Stimulated activated CD8-positive, alpha-beta memory T cell treated with anti-CD3 and anti-CD28 coated beads, Interleukin-4, amount 100 ng/mL, for 24 hours (primary cell): ENCODE measurements at places on chromosomes 4 and X.

DNA sequence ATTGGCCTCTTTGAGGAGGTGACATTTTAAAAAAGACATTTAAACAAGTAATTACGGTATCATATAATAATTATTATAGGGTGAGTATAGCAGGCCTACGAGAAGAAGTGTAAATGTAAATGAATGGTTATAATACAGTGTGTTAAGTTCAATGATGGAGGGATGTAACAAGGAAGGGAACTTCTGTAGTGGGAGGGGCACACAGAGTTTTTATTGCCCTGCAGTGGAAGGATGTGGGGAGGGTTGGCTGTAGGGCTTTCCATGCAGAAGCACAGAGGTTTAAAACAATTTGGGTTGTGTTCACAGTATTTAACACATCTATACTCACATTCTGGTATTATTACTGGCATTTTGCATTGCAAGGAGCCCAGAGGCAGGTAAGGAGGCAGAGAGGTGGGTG lies 41.1 kb downstream of the AFF1 start:
- no peak for DNase-seq

- no peak for DNase-seq
Observed at GRCh38 chr4:88821522-88821921, 123.9 kb upstream of the NAP1L5 start.

DNA sequence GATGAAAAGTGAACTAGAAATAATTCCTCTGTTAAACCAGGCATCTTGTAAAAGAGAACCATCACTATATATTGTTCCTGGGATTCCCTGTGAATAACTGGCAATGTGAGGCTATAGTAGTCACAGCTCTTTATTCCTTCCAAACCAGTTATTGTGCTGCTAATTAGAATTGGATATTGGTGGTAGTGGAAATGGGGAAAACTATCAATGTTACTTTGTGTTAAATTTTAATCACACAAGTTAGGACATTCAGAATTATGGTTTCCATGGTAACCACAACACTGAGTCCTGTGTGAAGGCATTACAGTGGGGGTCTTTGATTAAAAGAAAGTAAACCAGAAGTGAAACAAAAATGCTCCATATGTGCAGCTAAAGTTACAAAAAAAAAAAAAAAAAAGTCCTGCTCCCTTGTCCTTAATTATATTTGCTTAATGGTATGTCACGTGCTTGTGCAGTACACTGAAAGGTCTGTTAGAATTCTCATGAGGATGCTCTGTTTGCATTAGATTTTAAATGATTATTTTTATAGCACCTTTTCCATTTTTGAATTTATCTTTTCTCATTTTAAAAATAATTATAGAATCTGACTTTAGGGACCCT lies 200.4 kb downstream of the ADGRL3 start:
- no peak for DNase-seq

GRCh38 chrX:24298191-24298590 lies 15.7 kb downstream of the SUPT20HL2 start:
- no peak for DNase-seq

DNA sequence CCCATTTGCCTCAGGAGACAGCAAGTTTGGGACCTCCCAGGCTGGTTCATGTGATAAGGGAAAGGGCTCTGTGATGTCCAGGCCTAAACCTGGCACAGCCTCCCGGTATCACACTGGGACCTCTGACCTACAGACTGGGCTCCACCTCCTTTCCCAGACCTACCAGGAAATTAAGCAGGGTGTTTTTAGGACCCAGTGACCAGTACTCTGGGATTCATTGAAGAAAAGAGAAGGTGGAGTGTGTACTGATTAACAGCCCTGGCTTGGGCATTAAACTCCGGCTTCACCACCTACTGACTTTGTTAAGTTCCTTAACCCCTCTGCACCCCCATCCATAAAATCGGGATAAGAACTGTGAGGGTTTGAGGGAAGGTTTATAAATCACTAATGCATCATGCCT lies 28.6 kb downstream of the ASB9 start:
- DNase-seq, result no peak

DNA sequence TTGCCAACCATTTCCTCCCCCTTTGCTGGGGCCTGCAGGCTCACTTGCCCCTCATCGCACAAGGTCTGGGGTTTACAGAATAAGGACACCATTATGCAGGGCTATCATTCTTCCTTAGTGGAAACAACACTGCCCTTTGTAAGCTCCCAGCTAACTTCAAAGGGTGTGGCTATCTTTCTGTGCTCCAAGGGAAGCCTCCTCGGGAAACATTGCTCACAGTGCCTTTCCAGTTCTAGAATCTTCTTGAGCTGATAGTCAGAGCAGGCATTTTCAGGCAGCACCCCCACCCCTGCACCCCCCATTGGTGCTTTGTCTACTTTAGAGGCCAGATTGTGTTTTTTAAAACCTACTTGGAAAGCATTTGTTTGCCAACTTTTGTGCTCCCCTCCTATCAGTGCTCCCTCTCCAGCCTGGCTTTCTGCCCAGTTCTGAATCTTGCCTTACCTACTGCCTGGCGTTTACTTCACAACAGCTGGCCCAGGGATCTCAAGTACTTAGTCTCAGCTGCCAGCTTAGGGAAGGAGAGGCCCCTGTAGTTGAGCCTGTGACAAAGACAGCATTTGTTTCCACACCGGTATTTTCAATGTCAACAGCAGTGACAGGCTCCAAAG lies 53.5 kb downstream of the PLAC1 start:
- no peak for DNase-seq

DNA sequence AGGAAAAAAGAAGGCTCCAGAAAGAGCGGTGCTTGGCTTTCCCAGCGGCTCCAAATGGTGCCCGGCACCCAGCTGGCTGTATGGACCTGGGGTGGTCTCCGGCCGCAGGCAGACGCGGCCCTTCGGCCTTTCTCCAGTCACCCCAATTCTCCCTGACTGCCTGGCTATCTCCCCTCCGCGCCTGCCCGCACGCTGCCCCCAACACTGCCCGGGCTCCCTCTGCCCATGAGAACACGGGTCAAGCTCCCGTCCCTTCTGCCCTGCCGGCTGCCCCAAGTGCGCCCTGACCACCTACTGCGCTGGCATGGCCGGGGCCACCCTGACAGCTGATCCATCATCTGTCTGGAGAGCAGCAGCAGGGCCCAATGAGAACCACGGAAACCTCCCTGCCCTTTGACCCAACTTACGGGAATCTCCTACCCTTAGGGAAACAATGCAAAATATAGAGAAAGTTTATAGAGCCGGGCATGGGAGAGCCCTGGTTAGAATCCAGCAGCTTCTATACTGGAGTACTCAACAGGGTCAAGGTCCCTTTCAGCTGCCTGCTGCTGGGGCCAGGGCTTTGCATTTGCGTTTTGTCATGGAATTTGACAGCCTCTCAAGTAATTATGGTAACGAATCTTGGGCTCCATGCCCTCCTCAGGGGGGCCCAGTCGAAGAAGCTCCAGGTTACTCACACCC lies 1.2 kb upstream of the FAM3A start:
- no peak for DNase-seq

DNA sequence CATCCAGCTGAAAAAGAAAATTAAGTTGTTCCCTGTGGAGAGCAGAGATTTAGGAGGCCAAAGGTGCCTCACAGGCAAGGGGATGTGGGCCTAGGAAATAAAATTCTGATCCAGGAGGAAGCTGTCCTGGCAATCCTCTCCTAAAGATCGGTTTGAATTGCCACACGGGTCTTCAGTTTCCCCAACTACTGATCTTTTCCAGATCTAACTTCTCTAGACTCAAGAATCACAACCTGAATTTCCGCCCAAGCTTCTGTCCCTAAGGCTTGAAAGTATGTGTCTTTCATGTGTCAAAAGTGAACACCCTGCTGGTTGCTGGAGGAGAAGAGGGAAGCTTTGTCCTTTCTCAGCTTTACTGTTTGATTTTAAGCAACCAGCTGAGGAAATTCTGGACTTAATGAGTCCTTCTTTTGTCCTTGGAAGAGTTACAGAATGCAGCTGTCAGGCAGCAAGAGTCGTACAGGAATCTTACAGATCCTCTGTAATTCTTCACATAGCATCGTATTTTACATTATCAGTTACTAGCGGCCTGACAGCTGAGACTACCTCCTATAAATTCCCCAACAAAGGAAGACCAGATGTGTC lies 93.8 kb downstream of the INPP4B start:
- DNase-seq, result no peak

DNA sequence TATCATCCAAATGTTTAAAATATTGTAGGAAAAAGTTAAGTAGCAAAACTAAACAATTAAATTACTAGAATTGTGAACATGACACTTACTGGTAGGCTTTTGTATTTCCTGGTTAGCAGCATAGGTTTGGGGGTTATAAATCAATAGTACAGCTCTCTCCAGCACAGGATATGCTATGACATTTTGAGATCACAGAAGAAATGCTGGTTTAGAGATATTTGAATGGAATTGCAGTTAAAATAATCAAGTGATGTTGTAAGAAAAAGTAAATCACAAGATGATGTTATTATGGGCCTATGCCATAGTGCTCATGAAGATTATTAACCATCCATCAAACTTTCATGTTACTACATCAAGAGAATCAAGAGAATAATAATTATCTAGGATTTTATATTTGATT lies 1079.9 kb upstream of the SLIT2 start:
- no peak for DNase-seq

DNA sequence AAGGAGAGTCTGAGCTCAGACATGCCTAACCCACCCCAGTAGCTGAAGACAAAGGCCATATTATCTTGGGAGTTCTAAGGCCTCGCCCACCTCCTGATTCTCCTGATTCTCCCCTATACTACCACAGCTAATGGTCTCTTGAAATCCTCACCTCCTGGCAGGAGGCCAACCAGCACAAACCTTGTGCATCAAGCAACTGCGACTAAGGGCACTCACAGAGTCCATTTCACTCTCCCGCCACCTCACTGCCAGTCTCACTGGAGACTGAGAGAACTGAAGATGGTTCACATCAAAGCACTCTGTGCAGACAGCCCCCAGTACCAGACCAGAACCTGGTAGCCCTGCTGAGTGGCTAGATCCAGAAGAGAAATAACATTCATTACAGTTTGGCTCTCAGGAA lies 102.1 kb upstream of the KLF8 start:
- DNase-seq, result no peak

GRCh38 chrX:7235071-7235470 lies 87.1 kb upstream of the PUDP start:
- no peak for DNase-seq

DNA sequence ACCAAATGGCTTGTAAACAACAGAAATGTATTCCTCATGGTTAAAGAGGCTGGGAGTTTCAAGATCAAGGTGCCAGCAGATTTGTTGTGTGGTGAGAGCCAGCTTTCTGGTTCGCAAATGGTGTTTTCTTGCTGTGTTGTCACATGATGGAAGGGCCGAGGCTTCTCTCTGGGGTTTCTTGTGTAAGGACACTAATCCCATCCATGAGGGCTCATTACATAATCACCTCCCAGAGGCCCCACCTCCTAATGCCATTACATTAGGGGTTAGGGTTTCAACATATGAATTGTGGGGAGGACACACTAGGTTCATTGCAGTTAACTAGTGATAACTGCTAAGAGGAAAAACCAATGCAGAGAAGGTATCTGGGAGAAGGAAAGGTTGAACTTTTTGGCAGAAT lies 103.5 kb upstream of the ENPEP start:
- DNase-seq, result no peak

DNA sequence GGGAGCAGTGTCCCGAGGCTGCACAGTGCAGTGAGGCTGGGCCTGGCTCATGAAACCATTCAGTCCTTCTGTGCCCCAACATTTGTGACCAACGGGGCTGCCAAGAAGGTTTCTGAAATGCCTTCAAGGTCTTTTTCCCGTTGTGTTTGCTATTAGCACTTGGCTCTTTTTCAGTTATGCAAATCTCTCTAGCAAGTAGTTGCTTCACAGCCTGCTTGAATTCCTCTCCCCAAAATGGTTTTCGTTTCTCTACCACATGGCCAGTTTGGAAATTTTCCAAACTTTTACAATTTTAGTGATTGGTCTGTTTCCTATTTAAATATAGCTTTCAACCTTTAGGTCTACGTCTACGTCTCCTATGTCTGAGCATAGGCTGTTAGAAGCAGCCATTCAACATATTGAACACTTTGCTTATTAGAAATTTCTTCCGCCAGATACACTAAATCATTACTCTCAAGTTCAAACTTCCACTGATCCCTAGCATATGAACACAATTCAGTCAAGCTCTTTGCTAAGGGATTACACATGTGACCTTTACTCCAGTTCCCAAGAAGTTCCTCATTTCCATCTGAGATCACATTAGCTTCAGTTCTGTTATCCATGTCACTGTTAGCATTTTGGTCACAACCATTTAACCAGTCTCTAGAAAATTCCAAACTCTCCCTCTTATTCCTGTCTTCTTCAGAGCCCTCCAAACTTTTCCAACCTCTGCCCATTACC lies 901.8 kb downstream of the GLUD2 start:
- no peak for DNase-seq

DNA sequence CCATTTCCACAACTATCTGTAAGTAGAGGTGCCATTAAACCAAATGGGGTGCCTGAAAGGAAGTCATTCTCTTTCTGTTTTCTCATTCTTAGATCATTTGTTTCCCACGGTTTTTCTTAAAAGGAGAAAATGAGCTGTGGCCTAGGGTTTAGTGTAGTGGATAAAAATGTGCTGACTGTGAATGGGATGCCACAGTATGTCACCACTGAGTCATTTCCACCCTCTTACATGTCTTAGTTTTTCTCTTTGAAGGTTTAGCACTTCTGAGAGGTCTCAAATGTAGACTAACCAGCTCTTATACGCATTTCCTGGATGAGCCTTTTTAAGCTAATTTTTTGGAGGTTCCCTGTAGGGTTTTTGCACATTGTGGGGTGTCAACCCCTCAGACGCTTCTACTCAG lies 244.5 kb upstream of the SPANXN1 start:
- no peak for DNase-seq

- no peak for DNase-seq
Observed at GRCh38 chr4:186844059-186844681, 120.5 kb upstream of the FAT1 start.

GRCh38 chr4:2591189-2591588 lies 54.7 kb downstream of the FAM193A start:
- DNase-seq, result no peak

DNA sequence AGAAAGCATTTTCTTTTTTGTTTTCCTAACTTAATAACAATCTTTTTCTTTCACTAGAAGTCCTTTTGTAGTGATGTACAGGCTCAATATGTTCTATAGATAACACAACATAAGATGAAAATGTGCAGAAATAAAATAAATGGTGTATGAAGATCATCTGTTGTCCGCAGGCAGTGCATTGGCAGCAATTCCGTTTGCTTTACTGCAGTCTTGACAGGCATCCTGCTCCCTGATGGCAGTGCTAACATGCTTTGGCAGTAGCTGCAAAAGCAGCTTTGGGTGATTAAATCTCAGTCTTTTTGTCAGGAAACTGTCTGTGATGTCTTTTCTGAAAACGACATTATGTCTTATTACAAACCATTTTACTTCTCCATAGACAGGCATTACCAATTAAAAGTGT lies 131.4 kb downstream of the TRAM1L1 start:
- no peak for DNase-seq

DNA sequence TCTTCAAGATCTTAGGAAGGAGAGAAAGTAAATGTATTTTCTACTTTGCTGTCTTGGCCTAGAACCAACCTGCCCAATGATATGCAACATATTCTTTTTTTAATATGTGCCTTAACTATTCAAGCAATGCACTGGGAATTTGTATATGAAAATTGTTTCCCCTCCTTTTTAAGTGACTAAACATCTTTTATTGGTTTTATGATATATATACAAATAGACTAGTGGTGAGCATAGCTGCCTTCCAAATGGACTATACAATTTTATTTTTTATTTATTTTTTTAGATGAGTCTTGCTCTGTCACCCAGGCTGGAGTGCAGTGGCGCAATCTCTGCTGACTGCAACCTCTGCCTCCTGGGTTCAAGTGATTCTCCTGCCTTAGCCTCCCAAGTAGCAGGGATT lies 10.3 kb downstream of the NOCT start:
- DNase-seq, result no peak
